ENCODE measurements at places on chromosomes 1 and 21.

DNA sequence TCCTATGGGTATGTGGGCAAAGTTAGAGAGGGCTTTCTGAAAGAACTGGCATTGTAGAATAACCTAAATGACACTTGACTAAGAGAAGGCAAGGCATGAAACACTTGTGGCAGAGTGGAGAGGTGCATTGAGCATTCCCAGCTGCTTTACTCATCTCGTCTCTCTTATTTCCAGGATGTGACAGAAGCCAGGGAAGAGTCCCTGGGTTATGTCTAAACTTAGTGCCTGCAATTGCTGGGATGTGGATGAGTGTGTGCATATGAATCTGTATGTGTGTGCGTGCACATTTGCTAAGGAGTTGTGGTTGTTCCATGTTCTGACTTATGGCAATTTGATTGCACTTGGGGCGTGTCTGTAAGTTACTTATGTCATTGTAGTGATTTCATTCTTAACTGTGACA, 1326.5 kb upstream of the B3GALT2 start:
- DNase-seq: no peak

GRCh38 chr1:154741741-154742495, 128.2 kb downstream of the KCNN3 start:
- no peak for DNase-seq

DNA sequence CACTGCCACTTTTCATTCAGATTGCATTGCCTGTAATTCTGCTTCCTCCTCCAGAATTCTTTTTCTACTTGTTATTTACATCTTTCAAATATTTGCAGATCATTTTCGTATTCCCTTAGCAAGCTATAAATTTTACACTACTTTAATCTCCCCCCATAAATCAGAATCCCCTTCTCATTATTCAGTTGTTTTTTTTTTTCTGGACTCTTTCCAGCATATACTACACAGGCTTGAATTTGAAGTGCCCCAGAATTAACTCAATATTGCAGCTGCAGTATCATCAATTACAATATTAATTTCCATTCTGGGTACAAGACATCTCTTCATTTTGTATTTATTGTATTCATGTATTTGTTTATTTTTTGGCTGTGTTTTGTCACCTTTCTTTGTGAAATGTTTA, 1494.3 kb downstream of the AMY1C start:
- DNase-seq: no peak

- no peak for DNase-seq
Measured at GRCh38 chr1:23478896-23479665, 4.9 kb downstream of the ASAP3 start.

DNA sequence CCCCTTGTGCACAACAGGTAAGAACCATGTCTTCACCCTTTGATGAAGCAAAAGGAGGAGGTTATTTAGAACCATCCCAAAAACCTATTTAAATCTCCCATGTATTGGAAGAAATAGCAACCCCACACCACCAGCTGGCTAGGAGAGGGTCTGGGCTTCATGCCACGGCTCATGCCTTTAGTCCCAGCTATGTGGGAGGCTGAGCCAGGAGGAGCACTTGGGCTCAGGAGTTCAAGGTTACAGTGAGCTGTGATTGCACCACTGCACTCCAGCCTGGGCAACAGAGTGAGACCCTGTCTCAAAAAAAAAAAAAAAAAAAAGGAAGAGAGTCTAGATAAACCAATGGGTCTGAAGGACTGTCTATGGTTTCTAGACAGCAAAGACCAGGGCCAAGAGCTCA, 197.9 kb upstream of the COA6 start:
- DNase-seq: no peak

- no peak for DNase-seq
Measured at GRCh38 chr1:204503913-204504519, 9.4 kb upstream of the PIK3C2B start.

GRCh38 chr1:34744851-34745250, 10.0 kb upstream of the GJB5 start:
- DNase-seq: no peak

GRCh38 chr1:217585577-217585976, 45.3 kb downstream of the GPATCH2 start:
- DNase-seq: no peak

DNA sequence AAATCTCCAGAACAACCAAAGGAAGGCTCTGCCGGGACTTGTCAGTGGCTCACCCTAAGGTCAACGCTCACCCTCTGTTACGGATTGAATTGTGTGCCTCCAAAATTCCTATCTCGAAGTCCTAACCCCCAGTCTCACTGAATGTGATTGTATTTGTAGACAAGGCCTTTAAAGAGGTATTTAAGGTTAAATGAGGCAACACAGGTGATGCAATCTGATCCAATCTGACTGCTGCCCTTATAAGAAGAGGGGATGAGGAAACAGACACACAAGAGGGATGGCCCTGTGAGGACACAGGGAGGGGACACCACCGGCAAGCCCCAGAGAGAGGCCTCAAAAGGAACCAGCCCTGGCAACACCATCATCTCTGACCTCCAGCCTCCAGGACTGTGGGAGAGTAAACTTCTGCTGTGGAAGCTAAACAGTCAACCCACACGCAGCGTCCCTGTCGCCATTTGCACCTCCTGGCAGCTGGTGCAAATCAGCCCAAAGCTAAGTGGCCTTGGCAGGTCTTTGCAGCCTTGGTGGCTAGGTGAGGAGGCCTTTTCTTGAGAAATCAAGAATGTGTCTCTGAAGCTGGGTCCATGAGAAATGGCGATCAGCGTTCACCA, 24.2 kb downstream of the UBASH3A start:
- DNase-seq: no peak

DNA sequence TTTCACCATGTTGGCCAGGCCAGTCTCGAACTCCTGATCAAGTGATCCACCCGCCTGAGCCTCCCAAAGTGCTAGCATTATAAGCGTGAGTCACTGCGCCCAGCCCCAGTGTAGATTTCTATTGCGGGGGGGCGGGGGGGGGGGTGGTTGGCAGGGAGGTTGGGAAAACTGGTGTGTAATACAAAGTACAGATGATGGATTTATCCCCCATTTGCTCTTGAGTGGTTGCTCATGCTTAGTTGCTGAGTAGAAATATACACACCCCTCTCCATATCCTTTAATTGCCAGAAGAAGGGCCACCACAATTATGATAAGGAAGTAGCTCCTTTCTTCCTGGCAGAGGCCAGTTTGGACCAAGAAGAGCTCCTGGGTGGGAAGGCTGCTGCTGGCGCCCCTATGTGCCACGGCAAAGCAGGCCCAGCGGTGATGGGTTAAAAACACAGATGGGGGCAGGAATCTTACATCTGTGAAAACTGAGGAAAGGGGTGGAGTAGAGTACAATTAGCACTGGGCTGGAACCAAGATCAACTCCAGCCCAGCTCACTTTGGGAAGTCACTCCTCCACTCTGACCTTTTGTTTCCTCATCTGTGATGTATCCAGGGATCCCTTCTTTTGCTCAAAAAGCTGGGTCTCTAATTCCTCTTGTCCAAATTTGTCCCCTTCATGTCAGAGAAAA, 55.2 kb downstream of the MRPL37 start:
- no peak for DNase-seq

- no peak for DNase-seq
Measured at GRCh38 chr1:109610609-109611307, 8.7 kb downstream of the GNAT2 start.

GRCh38 chr1:80509965-80510522, 1290.7 kb upstream of the ADGRL2 start:
- DNase-seq: no peak

GRCh38 chr1:175332515-175332914, 139.9 kb upstream of the KIAA0040 start:
- DNase-seq: no peak

GRCh38 chr1:5722635-5723164, 269.5 kb downstream of the NPHP4 start:
- no peak for DNase-seq

DNA sequence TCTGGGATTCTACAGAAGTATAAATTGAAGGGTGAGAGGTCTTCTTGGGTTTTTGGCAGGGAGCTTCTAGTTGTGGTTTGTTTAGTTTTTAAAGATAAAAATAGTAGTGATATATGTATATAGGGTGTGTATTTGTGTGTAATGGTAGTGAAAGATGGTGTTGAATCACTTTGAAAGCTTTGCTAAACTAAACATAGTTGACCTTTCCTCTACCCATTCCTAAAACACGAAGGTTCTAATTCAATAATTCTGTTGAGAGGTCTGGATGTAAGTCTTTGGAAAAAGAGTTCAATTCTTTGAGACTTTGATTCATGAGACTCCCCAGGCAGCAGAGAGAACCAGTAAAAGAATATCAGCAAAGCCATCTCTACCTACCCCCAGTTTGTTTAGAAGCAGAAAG, 247.9 kb upstream of the DUSP10 start:
- no peak for DNase-seq

DNA sequence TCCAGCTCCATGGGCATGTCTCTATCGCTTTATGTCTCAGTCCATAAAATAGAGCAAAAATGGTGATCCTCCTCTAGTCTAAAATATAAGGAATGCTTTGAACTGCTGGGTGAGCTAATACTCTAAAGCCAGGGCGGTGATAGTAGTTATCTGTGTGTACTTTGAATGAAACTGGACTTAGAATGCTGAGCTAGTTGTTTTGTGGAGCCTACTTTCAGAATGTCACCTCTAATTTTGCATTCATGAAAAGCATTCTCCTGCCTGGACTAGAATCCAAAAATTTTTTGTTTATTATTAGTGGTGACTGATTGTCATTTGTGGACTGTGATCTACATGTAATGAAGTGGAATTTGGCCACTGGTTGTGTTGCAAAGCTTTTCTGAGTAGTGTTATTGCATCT, 241.6 kb upstream of the C1orf105 start:
- DNase-seq: no peak

GRCh38 chr1:187151555-187151954, 322.8 kb downstream of the PLA2G4A start:
- DNase-seq: no peak

DNA sequence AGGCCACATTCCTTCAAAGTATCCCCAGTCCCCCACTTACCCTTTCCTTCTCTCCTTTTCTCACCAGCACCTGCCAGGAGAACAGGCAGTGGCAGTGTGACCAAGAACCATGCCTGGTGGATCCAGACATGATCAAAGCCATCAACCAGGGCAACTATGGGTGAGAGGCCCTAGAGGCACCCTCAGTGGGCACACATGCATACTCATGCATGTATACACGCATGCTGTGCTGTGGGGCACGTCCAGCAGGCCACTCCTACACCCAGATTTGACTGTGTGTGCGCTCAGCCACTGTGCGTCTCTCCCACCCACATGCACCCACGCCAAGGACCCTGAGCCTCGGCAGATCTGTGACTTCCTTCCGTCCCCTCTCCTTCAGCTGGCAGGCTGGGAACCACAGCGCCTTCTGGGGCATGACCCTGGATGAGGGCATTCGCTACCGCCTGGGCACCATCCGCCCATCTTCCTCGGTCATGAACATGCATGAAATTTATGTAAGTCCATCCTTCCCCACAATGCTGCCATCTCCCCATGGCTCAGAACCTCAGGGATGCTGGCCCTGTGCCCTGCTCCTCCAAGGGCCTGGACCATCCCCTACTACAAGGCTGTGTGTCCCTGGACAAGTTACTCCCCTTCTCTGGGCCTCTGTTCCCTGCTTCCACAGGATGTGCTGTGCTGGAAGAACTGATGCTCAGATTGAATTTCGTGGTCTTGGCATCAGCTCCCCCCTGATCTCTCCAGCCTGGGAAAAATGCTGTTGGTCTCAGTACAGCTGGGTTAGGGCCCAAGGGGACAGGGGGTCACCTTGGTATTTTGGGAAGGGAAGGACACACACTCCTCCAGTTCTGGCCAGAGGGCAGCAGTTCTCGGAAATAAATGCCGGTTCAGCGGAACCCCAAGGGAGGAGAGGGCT, 7.0 kb downstream of the TINAGL1 start:
- DNase-seq: no peak

- no peak for DNase-seq
Measured at GRCh38 chr1:88327391-88328267, 356.4 kb upstream of the PKN2 start.

DNA sequence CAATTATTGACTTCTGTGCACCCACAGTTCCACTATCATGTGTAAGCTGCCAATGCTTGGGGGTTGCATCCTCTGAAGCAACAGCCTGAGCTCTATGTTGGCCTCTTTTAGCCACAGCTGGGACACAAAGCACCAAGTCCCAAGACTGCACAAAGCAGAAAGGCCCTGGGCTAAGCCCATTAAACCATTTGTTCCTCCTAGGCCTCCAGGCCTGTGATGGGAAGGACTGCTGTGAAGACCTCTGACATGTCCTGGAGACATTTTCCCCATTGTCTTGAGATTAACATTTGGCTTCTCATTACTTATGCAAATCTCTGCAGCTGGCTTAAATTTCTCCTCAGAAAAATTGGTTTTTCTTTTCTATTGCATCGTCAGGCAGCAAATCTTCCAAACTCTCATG, 123.7 kb upstream of the DEPDC1 start:
- no peak for DNase-seq

GRCh38 chr1:93448292-93448982, 519 bp downstream of the FNBP1L start:
- no peak for DNase-seq

- no peak for DNase-seq
Measured at GRCh38 chr1:7269525-7269924, 484.3 kb downstream of the CAMTA1 start.

DNA sequence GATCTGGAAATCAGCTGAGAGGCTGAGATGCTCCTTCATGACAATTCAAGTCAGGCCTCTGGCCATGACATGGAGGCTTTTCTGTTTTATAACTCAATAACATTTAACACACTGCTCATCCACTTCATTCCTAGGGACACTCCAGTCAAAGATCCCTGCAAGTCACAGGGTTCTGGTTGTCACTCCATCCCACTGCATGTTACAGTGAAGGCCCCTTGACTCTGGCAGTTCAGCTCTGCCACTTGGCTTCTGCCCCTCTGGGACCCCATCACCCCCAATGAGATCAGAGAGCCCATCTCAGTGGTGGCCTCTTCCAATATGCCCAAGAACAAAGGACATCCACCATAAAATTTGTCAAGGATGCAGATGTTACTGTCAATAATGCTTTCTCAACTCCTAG, 10.0 kb upstream of the FAM110D start:
- DNase-seq: no peak

DNA sequence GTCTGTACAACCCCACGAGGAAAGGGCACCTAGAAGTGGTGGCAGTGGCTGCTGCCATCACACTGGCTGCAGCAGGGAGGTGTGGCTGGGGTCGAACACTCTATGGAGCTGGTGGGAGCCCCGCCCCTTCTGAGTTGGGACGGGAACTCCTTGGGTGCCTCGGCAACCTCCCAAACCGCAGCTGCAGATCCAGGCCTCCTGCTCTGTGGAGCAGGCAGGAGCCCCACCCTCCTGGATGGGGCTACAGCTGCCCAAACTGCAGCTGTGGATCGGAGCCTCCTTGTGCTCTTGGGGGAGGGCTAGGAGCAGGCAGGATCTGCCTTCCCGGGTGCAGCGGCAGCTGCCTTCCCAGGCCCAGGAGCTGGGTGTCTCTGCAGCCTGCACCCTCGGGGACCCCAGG, 38.9 kb upstream of the TARDBP start:
- DNase-seq: no peak
